Thoracic aorta (tissue), 2 donors: ENCODE measurements at places on chromosomes 1 and 21. TPM values are rescaled to one million over a fixed set of nuclear protein-coding genes. Genes with fewer than 3 reads are reported as not detected.

The RPL22 gene
- total RNA-seq, result 130 TPM

The NBPF9 gene
- 29.4 TPM for total RNA-seq

The SOX13 gene
- total RNA-seq, result 27.2 TPM

The CNTN2 gene
- total RNA-seq, result 0.68 TPM

The LORICRIN gene
- not detected for total RNA-seq

The FCMR gene
- total RNA-seq, result not detected

The C4BPA gene
- not detected for total RNA-seq

- no peak for DNase-seq
Observed at GRCh38 chr1:185862235-185862634, 128.0 kb downstream of the HMCN1 start.

GRCh38 chr1:200478239-200478623 lies 68.4 kb upstream of the ZNF281 start:
- DNase-seq, result no peak

DNA sequence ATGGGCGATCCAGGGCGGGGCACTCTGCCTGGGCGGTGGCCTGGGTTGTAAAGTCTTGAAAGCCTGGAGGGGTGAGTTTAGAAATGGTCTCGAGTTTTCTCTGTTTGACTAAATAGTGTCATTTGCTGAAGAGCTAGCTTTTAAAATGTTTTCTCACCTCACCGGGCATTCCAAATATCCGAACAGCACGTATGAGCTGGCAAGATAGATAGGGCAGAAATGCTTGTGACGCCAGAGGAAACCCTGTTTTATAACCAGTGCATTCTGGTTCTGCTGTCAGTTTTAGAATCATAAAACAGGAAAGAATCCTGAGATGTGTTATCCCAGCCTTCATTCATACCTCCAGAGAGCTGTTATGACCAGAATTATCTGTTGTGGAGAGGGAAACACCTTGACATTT lies 725 bp downstream of the RTCA start:
- DNase-seq, result no peak

DNA sequence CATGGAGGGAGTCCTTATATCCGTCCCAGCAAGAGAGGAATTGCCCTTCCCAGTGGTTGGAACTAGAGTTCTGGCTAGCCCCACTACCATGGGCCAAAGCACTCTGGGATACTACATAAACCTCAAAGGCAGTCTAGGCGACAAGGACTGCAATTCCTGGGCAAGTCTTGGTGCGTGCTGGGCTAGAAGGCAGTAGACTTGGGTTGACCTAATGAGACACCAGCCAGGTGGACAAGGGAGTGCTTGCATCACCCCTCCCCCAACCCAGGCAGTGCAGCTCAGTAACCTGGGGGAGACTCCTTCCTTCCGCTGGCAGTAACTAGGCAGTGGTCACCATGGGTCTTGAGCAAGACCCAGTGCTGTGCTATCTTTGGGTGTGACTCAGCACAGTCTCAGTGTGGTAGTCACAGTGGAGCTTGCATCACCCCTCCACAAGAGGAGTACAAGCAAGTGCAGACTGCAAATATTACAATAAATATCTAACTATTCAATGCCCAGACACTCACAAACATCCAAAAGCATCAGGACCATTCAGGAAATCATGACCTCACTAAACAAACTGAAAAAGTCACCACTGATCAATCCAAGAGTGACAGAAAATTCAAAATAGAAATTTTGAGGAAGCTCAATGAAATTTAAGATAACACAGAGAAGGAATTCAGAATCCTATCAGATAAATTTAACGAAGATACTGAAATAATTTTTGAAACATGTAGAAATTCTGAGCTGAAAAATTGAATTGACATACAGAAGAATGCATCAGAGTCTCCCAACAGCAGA lies 84.7 kb upstream of the LYPLAL1 start:
- peak; percentile 54 for DNase-seq

DNA sequence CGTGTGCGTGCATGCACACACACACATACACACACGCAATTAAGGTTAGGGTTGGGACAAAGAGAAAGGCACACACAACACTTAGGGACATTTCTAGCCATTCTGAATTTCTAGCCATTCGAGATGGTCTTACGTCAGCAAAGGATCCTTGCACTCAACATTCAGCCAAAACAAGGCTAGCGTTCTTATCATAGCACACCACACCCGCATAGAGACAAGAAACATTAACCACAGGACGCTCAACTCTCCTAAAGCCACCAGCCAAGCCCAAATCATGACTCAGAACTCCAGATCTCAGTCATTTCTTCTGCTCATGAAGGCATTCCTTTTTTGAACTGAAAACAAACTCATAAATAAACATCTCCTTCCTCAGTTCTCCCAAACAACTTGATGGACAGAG lies 106.8 kb downstream of the LMO4 start:
- DNase-seq, result no peak

GRCh38 chr1:164054331-164054730 lies 504.7 kb upstream of the PBX1 start:
- no peak for DNase-seq

DNA sequence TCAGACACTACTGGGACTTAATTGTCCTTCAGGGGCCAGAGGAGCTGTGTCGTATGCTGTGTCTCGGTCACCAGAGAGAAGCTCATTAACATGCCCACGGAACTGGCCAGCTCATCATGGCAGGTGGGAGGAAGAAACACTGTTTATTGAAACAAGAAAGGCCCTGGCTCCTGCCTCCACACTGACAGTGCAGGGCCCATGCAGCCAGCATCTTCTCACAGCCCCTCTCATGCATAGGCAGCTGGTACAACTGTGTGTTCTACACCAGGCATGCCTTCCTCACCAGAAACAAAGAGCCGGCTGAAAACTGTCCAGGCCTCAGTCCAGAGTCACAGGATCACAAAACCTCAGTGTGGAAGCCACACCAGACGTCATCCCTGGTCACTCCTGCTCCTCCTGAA lies 106.0 kb downstream of the UBE2U start:
- DNase-seq, result no peak

GRCh38 chr1:55363268-55363667 lies 148.1 kb upstream of the USP24 start:
- no peak for DNase-seq

- no peak for DNase-seq
Observed at GRCh38 chr1:23394181-23394580, 24.5 kb upstream of the ZNF436 start.

DNA sequence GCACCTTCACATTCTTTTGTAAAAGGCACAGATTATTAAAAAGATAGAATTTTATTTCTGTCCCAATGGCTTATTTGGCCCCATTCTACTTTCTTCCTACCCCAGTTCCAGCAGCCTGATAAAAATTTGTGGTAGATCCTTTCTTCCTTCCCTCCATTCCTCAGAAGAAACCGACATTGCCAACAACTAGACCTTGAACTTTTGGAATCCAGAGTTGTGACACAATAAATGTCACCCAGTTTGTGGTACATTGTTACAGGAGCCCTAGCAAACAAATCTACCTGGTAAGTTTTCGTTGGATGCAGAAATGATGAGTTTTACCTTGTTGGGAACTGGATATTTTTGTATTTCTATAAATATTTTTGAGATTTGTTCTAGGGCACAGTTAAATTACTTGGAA lies 141.6 kb upstream of the IVNS1ABP start:
- no peak for DNase-seq

DNA sequence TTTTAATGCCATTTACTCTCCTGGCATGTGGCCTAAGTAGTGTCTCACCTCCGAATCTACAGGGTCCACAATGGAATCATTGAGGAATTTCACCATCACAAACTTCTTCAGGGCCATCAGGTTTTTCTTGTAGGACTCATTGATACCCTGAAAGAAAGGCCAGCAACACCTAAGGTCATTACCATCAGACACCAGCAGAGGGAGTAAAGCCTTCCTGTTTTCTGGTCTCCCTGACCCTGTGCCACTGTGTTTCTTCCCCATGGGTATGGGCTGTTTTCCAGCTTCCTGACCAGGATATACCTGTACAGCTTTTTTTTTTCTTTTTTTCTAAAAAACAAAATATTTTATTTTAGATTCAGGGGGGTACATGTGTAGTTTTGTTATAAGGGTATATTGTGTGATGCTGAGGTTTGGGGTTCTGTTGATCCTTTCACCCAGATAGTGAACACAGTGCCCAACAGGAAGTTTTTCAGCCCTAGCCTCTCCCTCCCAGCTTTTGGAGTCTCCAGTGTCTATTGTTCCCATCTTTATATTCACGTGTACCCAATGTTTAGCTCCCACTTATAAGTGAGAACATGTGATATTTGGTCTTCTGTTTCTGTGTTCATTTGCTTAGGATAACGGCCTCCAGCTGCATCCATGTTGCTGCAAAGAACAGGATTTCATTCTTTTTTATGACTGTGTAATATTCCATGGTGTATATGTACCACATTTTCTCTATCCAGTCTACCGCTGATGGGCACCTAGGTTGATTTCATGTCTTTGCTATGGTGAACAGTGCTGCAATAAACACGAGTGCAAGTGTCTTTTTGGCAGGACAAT lies 18.3 kb downstream of the PPT1 start:
- DNase-seq, result no peak

DNA sequence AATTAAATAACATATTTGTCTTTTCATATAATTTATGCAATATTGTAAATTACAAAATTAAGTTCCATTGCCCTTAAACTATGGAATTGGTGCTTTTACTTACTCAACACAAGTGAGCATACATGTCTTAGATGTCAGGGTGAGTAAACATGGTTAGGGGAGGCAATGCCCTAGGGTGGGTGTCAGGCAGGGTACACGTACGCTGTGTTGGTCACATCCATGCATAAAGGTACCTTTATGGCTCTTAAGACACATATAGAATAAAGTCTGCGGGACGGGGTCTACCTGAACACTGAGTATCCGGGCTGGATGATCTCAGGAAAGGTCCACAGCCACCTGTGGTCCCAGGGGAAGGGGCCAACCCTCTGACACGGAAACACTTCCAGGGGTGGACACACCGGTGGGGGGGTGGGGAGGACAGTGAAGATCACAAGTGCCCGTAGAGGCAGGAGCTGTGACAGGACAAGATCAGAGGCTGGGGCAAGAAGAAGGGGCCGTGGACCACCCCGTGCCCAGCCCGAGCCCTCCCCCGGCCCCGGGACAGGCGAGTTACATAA lies 720 bp downstream of the LIN9 start:
- no peak for DNase-seq

- no peak for DNase-seq
Observed at GRCh38 chr1:2019172-2019543, at the start of gene GABRD. TSS of gene GABRD (plus strand) at chr1:2019345. CDS start at chr1:2019424, 79 bp downstream.

DNA sequence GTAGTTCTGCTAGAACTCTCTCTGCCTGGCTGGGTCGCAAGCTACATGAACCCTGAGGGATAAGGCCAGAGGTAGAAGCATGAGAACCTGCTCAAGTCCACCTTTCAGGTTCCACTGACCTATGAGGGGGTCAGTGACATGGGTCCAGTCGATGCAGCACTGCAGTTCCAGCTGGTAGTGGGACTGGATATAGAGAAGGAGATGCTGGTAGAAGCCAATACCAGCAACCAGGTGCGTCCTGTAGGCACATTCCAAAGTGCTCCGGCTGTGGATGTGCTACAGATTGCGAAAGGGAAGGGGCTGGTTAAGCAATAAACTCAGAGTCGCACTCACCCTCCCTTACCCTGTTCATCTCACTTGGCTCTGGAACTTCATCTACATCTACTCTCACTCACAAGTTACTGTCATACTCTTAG lies 5.7 kb downstream of the SMG5 start:
- DNase-seq, result no peak

DNA sequence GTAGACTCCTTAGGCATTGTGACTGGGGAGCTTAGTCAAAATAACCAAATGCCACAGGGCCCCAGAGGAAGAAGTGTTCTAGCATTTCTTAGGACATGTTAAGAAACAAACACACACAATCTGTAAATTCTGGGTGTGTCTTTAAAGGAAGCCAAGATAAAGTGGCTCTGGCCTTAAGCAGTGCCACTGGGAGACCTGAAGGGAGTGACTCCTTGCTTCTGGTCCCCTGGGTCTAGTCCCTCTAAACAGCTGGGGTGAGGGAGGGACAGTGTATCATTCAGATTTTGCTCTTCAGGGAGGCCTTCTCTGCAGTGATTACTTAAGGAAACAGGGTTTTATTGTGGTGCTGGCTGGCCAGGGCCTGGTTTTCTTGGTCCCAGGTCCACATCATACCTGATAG lies 9.1 kb upstream of the PROK1 start:
- DNase-seq, result no peak

GRCh38 chr1:21701401-21701800 lies 32.2 kb upstream of the RAP1GAP start:
- no peak for DNase-seq

DNA sequence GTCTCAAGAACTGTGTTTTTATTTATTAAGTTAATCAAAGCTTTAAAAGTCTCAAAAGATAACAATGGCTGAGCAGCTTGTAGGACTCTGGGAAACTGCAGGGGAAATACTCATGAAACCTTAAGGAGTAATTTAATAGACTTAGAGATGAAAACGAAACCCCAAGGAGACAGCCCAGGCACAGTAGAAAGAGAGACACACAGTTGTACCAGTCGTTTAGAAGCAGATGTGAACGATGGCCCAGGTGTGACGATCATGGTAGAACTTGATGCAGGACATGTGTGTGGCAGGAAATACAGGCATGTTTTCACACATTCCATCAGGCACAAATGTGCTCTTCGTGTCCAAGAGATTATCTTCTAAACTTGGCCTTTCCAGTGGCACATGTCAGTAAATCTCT lies 21.2 kb upstream of the MRPS6 start:
- DNase-seq, result no peak

GRCh38 chr1:240732390-240732789 lies 120.4 kb upstream of the GREM2 start:
- no peak for DNase-seq

DNA sequence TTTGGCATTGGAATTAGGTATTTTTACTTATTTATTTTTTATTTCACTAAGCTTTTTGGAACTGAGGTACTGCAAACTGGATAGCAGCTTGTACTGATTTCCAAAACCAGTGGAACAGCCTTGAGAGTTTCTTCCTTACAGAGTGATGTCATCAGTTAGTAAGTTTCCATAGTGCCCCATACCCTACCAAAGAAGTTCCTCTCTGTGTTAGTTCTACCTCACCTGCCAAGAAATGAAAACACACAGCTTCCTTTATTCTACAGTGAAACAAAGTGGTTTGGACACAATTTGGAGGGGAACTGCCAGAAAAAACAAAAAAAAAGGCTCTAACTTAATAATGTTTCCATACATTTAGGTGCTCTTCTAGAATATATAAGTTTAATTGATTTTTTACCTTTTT lies 430.9 kb upstream of the ADGRL2 start:
- DNase-seq, result no peak
